Activated T-cell treated with anti-CD3 and anti-CD28 coated beads, Interleukin-2, amount 50 U/mL, for 72 hours (primary cell): ENCODE measurements at places on chromosomes 3 and 15.

- DNase-seq = no peak
These were observed 2.4 kb downstream of the TNNC1 start for GRCh38 chr3:52451237-52452083.

- peak; percentile 19 for DNase-seq
These were observed at the start of gene RHCG for GRCh38 chr15:89496155-89497098. TSS of gene RHCG (minus strand) at chr15:89496583. CDS start at chr15:89496544, 39 bp downstream.

- DNase-seq = no peak
These were observed 11.8 kb downstream of the XXYLT1 start for GRCh38 chr3:195259154-195259474.

DNA sequence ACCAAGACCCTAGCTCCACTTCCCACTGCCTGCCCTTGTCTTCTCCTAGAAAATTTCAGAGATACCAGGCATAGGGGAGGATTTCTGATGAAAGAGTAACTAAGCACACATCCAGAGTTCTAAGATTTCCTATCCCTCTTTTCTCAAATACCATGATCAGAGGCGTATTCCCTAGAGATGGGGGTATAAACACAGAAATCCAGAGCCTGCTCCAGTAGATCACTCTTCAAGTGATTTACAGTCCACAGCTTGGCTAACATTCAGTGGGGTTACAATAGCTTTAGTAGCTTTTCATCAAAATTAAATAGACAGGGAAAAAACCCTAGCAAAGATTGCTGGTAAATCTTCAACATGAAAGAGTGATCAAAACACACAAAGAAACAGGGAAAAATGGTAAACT is 800.7 kb upstream of the GRM7 start:
- no peak for DNase-seq

GRCh38 chr3:185851046-185851445 is 26.2 kb upstream of the IGF2BP2 start:
- no peak for DNase-seq

DNA sequence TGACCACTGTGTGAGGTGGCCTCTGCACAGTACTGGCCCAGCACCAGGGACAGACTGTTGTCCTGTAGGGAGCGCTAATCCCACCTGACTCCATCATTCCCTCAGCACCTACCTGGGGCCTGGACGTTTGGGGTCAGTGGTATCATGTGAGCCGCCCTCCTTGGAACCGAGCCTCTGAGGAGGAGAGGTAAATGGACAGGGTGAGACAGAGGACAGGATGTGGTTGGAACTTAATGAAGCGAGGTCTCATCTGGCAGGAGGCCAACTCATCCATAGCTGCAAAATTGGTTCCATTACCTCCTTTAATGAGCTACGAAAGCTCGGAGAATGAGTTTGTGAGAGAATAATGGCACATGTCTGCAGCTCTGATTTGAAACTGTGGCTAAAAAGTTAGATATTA is 13.9 kb downstream of the MAPKAPK3 start:
- no peak for DNase-seq
